ENCODE measurements at places on chromosomes 3 and 15.
A peak's percentile ranks its signal among the peaks of the same experiment; 100 is the strongest.

- peak; percentile 87 for DNase-seq
Observed at GRCh38 chr3:32176989-32177701, 61.3 kb upstream of the CMTM8 start.

GRCh38 chr15:72614810-72615532 is 39.5 kb upstream of the GOLGA6B start:
- DNase-seq: no peak

DNA sequence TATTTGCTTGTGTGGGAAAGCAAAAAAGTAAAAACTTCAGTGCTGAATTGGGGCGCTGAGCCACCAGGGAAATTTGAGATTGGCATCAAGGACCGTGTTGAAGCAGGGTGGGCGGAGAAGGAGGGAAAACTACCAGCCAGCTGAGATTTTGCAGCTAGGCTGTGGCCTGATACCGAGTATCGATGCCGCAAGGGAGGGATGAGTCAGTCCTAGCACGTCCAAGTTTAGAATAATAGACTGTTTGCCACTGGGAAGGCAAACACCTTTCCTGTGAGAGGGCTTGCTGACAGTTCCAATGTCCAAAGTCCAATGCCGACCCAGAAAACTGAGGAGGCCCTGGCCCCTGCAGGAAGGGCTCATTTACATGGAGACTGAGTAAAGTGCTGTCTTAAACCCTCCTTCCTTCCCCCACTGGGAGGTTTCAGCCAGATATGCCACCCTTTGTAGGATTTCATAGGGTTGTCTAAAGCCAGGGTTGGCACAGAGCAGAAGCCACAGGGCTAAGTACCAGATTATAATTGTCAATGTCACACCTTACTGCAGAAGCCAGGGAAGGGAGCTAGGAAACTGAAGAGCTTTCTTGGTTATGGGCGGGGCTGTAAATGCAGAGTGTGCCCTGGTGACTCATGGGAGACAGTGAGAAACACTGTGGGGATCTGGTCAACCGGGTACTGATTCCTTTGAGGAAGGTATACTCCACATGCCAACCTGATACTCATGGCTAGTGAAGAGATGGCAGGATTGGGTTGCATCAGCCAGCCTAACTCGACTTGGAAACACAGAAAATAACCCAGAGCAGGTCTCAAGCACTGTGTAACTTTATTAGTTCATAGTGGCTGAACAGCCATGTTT is 28.4 kb upstream of the PIK3CB start:
- DNase-seq: no peak

GRCh38 chr3:15180042-15180611 is 25.9 kb upstream of the CAPN7 start:
- peak; percentile 74 for DNase-seq

DNA sequence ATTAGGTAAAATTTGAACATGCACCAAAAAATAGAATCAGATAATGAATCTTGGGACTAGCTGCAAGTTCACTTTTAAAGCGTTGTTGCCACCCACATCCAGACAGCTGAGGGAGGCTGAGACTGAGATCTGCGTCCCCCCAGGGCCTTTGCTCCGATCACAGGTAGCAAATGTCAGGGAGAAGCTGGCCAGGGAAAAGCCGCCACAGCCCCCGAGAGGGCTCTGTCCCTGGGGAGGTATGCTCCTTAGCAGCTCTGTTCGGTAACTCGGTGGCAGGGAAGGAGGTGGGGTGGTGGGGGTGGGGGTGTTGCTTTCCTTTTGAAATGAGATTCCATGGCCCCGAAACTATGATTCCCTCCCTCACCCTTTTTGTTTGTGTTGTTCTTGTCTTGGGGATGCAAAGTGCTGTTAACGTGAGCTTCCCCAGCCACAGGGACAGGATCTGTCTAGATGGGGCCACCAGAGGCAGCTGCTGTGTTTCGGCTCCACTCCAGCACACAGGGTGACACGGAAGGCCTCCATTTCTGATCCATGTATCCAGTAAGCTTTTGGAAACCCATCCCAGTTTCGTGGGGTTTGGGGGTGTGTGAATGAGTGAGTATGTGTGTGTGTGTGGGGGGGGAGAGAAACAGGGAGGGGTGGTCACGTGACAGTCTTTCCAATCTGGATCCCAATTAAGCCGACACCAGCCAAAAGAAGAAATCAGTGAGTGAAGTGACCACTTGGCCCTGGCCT is 1.1 kb upstream of the MINAR1 start:
- no peak for DNase-seq

DNA sequence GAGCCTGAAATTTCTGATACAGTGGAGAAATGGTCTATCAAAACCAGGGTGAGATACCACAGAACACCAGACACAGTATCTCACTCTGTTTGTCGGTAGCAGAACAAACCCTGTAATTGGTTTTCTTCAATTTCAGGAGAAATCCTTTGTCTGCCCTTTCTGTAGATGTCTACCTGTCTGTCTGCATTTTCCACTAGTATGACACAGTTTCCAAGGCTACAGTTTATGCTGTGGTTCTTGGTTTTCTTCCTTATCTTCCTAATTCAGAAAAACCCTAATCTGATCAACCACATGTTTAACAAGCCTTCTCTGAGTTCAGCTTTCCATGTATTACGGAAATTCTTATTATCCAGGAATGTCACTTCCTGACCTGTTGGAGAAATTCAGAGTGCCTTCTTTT is 70.8 kb downstream of the SCN11A start:
- no peak for DNase-seq

DNA sequence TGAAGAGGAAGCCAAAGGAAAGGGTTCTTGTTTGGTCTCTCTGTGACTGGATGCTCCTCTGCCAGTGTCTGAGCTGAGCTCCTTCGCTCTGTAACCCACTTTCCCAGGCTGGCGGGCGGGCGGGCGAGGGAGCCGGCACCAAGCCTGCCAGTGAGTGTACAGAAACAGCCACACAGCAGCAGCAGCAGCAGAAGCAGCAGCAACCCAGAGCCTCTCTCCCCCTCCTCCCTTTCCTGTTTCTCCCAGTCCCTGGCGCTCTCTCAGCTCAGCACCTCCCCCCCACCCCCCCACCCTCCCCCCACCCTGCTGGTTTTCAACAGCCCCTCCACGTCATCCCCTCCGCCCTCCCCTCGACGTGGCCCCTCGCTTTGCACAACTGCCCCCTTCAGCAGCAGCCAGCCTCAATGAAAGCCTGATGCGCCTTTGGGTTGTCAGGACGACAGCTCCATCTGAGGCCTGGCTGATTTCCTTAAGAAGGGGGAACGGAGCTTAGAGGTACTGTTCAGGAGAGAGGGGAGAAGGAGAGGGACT is at the start of gene LSAMP:
Gene LSAMP, minus strand, starts transcription at position 177 of the 531 bp plus-strand sequence.
- DNase-seq: no peak

DNA sequence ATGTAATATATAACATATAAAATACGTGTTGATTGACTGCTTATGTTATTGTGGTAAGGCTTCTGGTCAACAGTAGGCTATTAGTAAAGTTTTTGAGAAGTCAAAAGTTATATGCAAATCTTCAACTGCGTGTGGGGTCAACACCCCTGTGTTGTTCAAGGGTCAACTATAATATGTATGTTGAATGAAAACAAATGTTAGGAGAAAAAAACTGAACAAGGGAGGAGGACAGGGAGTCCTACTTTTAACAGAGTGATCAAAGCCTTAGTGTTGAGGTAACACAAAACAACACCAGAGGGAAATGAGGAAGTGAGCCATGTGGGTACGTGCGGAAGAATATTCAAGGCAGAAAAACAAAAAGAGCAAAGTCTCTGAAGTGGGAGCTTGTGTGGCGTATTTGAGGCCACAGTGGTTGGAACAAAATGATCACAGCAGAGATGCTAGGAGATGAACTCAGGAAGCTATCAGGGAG is 62.5 kb downstream of the SFMBT1 start:
- peak; percentile 55 for DNase-seq

GRCh38 chr3:112786002-112786590 is 60.6 kb downstream of the CD200R1L start:
- no peak for DNase-seq

DNA sequence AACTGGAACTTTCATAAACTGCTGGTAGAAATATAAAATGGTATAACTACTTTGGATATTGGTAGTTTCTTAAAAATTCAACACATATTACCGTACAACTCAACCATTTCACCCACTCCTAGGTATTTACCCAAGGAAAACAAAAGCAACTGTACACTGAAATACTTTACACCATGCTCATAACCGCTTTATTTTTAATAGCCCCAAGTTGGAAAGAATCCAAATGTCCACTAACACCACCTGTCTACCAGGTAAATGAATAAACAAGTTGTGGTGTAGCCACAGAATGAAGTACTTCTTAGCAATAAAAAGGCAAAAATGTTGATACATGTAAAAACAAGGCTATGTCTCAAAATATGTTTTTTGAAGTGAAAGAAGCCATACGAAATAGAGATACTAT is 215.9 kb upstream of the PEX5L start:
- DNase-seq: no peak

- DNase-seq: no peak
Observed at GRCh38 chr3:4791358-4791757, 187.9 kb upstream of the BHLHE40 start.

DNA sequence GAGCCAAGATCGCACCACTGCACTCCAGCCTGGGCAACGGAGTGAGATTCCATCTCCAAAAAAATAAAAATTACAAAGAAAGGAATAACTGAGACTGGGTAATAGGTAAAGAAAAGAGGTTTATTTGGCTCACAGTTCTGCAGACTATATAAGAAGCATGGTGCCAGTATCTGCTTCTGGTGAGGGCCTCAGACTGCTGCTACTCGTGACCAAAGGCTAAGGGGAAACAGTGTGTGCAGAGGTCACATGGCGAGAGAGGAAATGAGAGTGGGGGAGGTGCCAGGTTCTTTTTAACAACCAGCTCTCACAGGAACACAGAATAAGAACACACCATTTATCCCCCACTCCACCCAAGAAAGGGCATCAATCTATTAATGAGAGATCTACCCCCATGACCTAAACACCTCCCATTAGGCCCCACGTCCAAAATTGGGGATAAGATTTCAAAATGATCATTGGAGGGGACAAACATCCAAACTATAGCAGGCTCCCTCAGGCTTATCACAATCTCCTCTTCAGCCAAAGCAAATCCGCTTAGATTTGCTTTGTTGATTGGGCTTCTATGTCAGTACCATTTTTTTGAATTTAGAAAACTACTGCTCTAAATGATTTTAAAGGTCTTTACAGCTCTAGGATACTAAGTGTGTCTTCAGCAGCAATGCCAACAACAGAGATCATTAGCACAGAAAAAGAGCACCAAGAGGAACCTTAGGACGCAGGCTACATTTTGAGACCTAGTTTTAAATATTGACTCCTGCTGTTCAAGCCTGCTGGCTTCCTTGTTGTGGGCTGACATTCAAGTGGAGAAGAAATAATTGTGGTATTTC is 84.2 kb upstream of the TBL1XR1 start:
- DNase-seq: peak; percentile 53

Data from NAMALWA (cell line).